ENCODE measurements at places on chromosomes 11 and 22. TPM values are rescaled to one million over a fixed set of nuclear protein-coding genes. Genes with fewer than 3 reads are reported as not detected.

- DNase-seq, result no peak
Observed at GRCh38 chr11:23336961-23337360, 476.7 kb upstream of the CCDC179 start.

GRCh38 chr11:23181022-23181807, 320.9 kb upstream of the CCDC179 start:
- DNase-seq, result no peak

- DNase-seq, result peak; percentile 24
Observed at GRCh38 chr11:1988667-1989317, 8.8 kb downstream of the H19 start.

GRCh38 chr11:64643920-64644646, 53.1 kb downstream of the SLC22A12 start:
- no peak for DNase-seq

The CRYBB3 gene
- not detected for total RNA-seq

DNA sequence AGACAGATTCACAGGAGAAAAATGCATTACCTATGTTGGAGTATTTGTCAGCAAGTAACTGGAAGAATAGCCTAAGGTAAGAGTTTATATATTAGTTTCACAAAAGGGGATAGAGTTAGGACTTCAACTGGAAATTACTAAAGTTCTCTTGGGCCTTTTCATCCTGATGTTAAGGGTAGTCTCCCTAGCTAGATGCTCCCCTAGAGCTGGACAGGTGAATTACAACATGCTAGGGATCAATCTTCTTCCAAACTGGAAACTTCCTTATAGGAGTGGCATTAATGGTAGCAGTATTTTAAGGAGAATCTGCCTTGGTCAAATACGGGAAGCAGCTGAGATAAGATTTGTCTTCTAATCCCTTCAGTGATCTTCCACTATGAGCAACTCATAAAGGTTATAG, 632.8 kb upstream of the RAG2 start:
- no peak for DNase-seq
